ENCODE measurements at places on chromosomes 4 and X.
A peak's percentile ranks its signal among the peaks of the same experiment; 100 is the strongest.

DNA sequence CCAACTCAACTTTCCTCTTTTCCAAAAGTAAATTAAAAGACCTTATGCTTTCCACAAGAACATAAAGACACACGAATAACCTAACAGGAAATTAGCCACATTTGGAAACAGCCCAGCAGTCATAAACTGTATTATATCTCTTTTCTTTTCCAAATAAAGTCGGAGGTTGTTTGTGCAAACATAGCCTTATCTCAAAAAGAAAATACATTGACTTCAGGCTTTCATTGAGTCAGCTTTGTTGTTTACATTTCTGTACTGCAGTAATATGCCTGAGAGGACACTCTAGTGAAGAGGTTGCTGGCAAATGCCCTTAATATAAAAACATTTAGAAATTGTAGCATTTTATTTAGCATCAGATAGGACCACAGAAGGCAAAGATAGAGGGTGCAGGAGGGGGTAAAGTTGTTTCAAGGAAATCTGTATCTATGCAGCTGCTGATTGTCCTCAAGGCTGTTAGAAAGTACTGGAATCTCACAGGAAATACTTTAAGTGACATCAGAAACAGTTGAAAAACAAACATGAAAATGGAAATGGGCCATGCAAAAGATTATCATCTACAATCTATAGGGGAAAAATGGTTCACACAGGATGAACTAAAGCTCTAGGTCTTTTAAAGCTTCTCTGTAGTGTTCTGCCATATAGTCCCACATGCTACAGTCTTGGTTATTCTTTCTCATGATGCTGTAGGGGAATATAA lies 14.5 kb downstream of the LNX1 start:
- no peak for DNase-seq

GRCh38 chr4:88497859-88498409 lies 25.6 kb downstream of the PYURF start:
- DNase-seq = no peak

GRCh38 chrX:68498044-68498507 lies 775 bp upstream of the YIPF6 start:
- DNase-seq = no peak

- DNase-seq = no peak
Measured at GRCh38 chr4:121692261-121692660, 4.5 kb downstream of the ANXA5 start.

DNA sequence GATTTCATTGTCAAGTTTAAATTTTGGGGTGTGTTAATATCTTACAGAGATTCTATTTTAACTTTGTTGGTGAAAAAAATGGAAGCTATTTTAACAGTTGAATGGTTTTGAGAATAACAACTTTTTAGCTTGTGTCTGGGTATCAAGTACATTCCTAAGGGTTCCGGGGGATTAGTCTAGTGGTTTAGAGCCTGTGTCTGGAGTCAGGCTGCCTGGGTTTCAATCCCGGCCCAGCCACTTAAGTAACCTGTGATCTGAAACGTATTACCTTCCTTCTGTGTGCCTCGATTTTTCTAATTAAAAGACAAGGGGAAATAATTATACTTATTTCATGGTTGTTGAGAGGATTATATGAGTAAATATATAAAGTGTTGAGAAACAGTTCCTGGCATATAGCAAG lies 288.6 kb upstream of the NR3C2 start:
- no peak for DNase-seq

DNA sequence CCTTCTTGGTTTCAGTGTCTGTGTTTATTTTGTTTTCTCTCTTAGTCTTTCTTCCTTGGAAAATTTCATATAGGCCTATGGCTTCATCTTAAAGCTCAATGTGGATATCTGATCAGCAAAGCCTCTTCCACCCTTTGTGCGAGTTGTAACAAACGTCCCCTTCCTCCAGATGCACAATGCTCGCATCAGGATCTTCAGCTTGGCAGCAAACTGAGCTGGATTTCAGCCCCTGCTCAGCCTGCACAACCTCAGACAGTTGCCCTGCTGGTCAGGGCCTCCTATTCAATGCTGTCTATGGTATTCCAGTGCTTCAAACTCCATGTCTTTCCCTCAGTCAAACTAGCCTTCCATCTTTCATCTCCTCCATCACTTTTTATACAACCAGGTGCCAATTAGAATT lies 309.4 kb downstream of the ARHGAP24 start:
- no peak for DNase-seq

DNA sequence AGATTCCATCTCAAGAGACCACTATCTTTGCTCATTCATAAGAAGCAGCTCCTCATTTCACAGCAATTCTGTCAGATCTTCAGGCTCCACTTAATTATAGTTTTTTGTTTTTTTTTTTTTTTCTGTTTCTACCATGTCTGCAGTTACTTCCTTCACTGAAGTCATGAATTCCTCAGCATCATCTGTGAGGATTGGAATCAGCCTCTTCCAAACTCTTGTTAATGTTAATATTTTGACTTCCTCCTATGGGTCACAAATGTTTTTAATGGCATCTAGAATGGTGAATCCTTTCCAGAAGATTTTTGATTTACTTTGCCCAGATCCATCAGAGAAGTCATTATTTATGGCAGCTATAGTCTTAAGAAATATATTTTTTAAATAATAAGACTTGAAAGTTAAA lies 53.1 kb downstream of the BMP2K start:
- DNase-seq = no peak

DNA sequence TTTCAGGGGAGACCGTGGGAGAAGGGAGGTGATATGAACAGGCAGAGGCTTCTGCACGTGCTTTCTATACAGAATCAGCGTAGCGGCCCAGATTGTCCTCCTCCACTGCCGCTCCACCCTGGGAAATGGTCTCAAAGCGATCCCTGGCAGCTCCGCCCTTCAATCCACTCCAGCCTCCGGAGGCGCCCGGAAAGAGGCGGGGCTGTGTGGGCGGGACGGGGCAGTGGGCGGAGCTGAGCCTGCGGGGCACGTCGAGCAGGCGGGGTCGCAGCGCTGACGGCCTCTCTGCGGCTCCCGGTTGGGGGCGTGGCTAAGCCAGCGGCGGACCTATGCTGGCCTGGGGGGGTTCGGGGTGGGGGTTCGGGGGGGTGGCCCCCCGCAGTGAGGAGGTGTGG lies 210 bp upstream of the SMIM10L2A start:
- DNase-seq = peak; percentile 66

- DNase-seq = no peak
Measured at GRCh38 chrX:40061871-40062524, 35.8 kb downstream of the BCOR start.

GRCh38 chr4:20538905-20539304 lies 161.4 kb upstream of the PACRGL start:
- no peak for DNase-seq

GRCh38 chr4:15168759-15169158 lies 166.5 kb downstream of the CPEB2 start:
- no peak for DNase-seq

DNA sequence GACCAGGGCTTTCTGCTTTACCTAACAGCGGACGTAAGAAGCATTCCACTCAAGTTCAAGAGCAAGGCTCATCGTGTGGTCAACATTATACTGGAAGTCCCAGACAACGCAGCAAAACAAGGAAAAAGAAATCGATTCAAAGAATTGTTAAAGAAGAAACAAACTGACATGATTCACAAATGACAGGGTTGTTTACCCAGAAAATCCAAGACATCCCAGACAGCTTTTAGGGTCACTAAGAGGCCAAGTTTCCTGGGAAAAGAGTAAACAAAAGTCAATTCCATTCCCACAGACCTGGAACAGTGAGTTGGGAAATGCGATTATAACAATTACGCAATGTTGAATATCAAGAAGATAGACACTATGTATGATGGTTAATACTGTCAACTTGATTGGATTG lies 21.5 kb upstream of the HTRA3 start:
- DNase-seq = no peak

GRCh38 chrX:42219231-42219630 lies 295.9 kb upstream of the CASK start:
- no peak for DNase-seq

Measured in stimulated activated CD8-positive, alpha-beta memory T cell treated with anti-CD3 and anti-CD28 coated beads, Interleukin-15, amount 100 ng/mL, for 24 hours (primary cell).